ENCODE measurements at places on chromosomes 16 and 17. TPM values are rescaled to one million over a fixed set of nuclear protein-coding genes. Genes with fewer than 3 reads are reported as not detected.

The OMG gene
- total RNA-seq = 45.4 TPM

The NEUROD2 gene
- total RNA-seq = 0.46 TPM

The DHRS11 gene
- 12.7 TPM for total RNA-seq

The KRTAP3-2 gene
- total RNA-seq = not detected

The SEPTIN1 gene
- total RNA-seq = 1.2 TPM

The SLC6A2 gene
- not detected for total RNA-seq

The RAPGEFL1 gene
- total RNA-seq = 23.8 TPM

The KREMEN2 gene
- 0.46 TPM for total RNA-seq

The NDEL1 gene
- 57.9 TPM for total RNA-seq

The KRT24 gene
- total RNA-seq = not detected

The ARHGAP44 gene
- 19.1 TPM for total RNA-seq

The SLC16A13 gene
- total RNA-seq = 0.92 TPM

The EVI2B gene
- total RNA-seq = 0.69 TPM

The FAM171A2 gene
- total RNA-seq = 51.4 TPM

The KDM6B gene
- total RNA-seq = 13.1 TPM

The MYH8 gene
- total RNA-seq = under 0.01 TPM

The UMOD gene
- total RNA-seq = 0.23 TPM

The TPSAB1 gene
- not detected for total RNA-seq

The SULT1A1 gene
- 11.1 TPM for total RNA-seq

The CORO1A gene
- total RNA-seq = 20.1 TPM

The CCL4 gene
- total RNA-seq = 2.5 TPM

The IL32 gene
- 1.6 TPM for total RNA-seq

The CCL7 gene
- total RNA-seq = not detected

The PRAC1 gene
- not detected for total RNA-seq

The TPSB2 gene
- 0.46 TPM for total RNA-seq

The CCL4L2 gene
- 0.46 TPM for total RNA-seq

The G6PC1 gene
- total RNA-seq = under 0.01 TPM

The SLC16A11 gene
- 0.23 TPM for total RNA-seq

The LRRC46 gene
- total RNA-seq = 1.6 TPM

The HOXB5 gene
- not detected for total RNA-seq

The AGRP gene
- total RNA-seq = not detected

The SLC38A8 gene
- 2.8 TPM for total RNA-seq

The TMEM204 gene
- 3.2 TPM for total RNA-seq

The KRTAP4-9 gene
- not detected for total RNA-seq

The PRKCB gene
- total RNA-seq = 70.6 TPM

The SKAP1 gene
- 0.92 TPM for total RNA-seq

The BOLA2B gene
- 5.3 TPM for total RNA-seq

The PRSS53 gene
- 2.5 TPM for total RNA-seq

The CCL14 gene
- not detected for total RNA-seq

The KRT38 gene
- total RNA-seq = not detected

The ENO3 gene
- total RNA-seq = 1.8 TPM

The PIRT gene
- 5.3 TPM for total RNA-seq

All from diencephalon (tissue), 1 donor.